CD4-positive, alpha-beta T cell (primary cell): ENCODE measurements at places on chromosomes 16 and 17.

GRCh38 chr17:77479372-77480198 is 338.8 kb downstream of the SEC14L1 start:
- no peak for DNase-seq

GRCh38 chr17:6177941-6178694 is 107.9 kb downstream of the WSCD1 start:
- peak; percentile 2 for DNase-seq

DNA sequence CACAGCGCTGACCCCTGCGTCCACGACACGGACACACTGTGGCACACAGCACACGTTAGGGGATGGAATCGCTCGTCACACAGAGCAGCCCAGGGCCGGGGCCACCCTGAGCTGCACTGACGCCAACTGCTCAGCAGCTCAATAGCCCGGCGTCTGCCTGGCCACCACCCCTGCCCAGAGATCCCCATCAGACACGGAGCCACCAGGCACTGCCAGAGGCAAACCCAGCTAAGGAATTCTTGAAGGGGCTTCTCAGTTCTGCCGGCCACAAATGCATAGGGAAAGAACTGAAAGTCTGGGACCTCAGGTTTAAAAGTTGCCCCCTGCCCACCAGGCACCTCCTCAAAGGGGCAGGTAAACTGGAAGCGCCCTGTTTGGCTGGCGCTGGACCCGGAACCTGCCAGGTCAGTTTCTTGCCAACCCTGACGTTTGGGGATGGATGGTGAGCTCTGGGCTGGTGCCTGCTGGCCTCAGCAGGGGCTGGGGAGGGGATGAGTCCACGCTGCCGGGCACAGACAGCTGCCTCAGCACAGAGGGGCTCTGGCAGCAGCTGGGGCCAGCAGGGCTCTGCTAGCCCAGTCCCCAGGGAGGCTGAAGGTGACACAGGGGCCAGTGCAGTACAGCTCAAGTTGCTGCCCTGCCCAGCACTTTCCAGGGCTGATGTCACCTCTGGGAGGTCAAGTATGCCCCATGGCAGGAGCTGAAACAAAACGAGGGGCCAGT is 33.2 kb downstream of the TIMM22 start:
- no peak for DNase-seq

- DNase-seq = no peak
Measured at GRCh38 chr17:9009737-9010136, 11.6 kb upstream of the NTN1 start.

DNA sequence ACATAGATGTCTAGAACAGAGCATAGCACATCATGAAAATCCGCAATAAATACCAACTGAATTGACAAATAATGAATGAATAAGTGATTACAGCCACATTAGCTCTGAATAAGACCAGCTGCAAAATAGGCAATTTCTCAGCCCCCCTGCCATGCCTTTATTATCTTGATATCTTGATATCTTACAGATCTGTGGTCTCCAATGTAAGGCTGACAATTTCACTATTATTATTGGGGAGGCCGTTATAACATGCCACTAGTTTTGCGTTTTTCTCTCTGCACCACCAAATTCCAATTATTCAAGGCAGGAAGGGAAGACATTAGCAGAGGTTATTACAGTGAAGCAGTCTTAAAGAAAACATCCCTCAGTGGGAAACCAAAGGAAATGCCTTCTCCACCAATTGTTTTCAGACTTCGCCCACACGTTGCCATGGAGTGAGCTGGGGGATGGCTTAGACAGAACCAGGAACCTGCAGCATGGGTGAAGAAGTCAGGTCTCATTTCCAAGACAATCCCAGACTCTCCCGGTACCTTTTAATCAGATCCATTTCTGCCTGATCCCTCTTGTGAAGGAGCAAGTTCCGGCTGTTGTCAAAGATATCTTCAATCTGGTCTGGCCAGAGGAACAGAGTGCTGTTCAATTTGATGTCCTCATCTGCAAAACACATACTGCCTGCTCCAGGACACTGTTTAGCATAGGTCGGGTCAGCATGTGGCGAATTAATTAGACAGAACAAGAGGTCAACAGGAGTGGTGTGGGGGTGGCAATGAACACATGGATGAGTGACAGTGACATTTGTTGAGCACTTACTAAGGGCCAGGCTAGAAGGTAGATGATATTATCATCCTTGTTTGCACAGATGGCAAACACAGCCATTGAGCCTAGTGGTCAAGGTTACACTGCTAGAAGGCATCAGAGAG is 46.4 kb downstream of the DNAH3 start:
- no peak for DNase-seq

GRCh38 chr17:3695129-3695722 is 729 bp downstream of the P2RX5 start:
- no peak for DNase-seq

GRCh38 chr17:43671031-43671692 is 9.4 kb upstream of the MEOX1 start:
- no peak for DNase-seq

DNA sequence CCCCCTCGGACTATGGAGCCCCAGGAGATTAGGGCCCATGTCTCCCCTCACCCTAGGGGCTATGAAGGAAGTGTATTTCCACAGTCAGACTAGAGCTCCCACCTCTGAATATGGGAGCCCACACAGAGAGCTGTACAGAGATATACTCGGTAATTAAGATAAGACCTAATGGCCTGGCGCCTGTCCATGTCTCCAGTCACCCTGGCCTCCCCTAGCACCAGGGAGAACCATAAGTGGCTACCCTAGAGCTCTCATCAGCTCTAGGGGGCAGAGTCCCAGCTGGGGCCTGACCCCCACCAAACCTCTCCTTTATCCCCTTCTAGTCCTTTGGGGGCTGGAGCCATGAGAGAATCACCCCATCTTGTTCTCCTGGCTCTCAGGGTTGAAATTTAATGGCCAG is 2.4 kb downstream of the TMEM101 start:
- DNase-seq = no peak

DNA sequence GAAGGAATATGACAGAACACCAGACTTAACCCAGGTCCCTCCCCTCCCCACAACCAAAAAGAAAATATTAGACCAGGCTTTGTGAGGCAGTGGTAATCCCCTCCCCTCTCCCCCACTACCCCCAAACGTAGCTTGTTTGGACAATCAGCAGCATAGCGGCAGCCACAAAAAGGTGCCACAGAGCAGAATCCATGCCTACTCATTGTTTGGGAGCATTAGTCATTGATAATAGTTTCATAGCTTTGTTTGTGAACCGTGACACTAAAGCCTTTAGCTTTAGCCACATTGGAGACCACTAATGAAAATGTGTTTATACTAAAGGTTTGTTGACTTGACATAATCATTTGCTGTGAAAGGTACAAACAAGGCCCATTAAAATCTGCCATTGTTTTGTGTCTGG is 65.1 kb downstream of the NUP93 start:
- no peak for DNase-seq

DNA sequence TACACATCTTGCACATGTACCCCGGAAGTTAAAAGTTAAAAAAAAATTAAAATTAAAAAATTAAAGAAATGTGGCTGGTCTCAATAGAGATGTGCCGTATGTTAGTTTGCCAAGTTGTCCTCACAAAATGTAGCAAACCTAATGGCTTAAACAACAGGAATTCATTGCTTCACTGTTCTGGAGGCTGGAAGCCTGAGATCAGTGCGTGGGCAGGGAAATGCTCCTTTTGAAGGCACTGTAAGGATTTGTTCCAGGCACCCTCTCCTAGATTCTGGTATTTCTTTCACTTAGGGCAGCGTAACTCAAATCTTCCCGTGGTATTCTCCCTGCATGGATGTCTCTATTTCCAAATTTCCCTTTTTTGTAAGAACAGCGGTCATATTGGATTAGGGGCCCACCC is 32.7 kb upstream of the MON1B start:
- no peak for DNase-seq

DNA sequence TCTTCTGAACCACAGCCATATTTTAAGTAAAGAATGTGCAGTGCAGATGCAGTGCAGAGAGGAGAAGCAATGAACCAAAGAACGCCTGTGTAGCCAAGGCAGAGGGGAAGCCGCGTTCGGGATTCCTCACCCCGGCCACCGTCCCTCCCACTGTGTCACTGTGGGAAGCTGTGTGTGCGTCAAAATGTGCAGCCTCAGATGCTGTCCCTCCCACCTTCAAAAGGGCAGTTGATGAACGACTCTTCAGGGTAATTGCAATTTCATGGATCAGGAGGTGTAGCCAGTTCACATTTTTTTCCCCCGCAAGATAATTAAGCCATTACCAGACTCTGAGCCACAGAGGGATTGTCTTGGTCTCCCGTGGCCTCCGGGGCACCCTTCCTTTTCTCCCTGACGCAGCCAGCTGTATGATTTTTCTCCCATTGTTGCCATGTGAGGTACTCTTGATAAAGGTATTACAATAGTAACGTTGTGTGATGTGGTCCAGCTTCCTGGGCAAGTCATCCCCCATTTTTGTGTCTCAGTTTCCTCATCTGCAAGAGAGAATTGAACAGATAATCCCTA is 190.0 kb downstream of the FOXL1 start:
- DNase-seq = no peak

- no peak for DNase-seq
Measured at GRCh38 chr17:19958023-19958422, 19.6 kb downstream of the AKAP10 start.

GRCh38 chr17:66582373-66583111 is 252.4 kb upstream of the CACNG5 start:
- DNase-seq = no peak

DNA sequence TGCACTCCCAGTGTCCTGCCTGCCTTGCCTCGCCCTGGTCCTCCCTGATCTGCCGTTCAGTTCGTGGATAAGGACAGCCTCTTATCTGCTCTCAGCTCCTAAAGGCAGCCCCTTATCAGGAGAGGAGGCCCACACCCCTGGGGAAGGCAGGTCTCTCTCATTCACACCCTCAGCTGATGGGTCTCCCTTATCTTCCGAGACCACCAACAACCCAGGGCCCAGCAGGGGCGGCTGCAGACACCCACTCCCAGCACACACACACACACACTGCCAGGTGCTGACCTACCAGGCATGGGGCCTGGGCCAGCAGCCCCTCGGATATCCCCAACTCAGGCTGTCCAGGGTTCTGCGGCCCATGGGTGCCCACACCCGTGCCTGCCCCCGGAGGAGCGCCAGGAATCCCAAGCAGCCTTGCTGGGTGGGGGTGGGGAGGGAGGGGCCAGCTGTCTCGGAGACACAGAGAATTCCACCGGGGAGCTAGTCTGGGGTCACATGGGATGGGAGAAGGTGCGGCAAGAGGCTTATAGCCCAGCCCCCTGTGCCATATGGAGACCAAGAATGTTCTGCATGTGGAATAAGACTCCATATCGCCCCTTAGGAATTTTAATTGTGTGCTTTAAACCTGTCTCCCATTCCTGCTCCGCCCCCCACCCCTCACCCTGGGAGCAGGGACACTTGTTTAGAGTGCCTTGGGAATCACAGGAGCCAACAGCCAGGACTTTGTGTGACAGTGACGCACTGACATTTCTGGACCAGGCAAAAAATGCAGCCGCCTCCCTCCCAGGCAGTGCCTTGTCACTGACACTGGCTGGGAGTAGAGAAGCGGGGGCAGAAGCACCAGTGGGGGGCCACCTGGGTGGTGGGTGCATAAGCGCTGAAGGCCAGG is 41.9 kb upstream of the EMP2 start:
- DNase-seq = no peak

DNA sequence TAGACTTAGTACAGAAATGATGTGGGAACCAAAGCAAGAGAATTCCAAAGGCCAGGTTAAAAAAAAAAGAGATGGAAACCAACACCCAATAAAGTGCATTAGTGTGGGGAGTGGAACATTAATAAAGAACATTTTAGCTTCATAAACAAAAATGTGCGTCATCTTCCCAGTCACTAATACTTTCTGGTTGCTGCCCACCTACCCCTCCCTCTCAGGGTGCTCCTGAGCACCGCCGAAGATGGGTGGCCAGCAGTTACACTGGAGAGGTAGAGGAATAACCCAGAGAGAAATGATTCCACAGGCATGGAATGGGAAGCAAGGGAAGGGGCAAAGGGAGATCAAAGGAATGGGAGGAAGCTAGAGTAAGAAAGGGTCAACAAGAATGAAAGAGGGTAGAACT is 6.0 kb upstream of the CHD3 start:
- DNase-seq = no peak

DNA sequence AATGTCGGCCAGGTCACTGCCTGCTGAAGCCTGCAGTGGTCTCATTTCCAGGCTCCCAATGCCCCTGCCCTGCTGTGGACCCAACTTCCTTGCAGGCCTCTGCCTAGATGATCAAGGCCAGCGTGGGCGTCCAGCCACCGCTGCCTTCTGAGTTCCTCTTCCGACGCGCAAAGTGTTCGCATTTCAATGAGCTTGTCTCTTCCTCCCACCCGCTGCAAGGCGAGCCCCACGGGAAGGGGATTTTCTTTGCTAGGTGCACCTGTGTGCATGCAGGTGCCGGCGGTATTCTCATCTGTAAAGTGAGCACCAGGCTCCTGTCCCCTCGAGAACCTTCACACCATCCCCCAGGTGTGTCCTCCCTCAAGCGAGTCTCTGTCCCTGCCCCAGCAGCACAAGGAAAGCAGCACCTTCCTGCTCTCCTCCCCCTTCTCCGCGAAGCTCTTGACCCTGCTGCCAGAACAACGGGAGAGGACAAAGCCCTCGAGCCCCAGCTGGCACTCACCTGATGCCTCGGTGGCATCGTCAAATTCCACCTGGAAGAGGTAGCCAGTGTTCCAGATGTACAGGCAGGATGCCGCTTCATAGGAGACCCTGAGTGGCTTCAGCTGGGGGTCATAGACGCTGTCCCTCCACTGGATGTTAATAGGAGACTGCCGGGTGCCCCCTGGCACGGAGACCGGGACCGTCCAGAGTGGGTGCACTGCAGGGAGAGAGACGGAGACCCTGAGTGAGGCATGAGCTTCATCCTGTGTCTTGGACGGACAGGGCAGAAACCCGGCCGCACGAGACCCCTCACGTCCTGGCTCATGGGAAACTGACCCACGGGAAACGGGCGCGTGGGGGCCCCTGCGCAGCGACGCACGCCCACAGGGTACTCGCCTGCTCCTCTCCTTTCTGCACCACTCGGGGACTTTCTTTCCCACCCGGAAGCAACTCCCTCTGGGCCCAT is 9.8 kb downstream of the CA5A start:
- no peak for DNase-seq

- no peak for DNase-seq
Measured at GRCh38 chr16:8673611-8674412, 605 bp upstream of the ABAT start.

GRCh38 chr17:82334622-82335394 is 1.2 kb upstream of the SECTM1 start:
- no peak for DNase-seq

DNA sequence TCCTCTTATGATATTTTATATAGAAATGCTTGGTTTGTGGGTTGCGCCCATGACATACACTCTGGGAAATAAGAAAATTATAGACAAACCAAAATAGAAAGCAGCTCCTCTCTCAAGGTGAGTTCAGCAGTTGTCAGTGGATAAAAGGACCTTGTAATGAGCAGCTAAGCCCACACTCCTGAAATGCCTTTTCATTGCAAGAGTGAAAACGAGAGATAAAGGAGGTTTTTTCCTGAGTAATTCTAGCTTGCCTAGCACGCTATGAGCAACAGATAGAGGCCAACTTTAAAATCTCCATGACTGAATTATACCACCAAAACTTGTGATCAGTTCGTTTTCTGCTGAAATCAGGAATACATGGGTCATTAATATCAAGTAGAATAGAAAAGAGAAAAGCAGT is 261.8 kb upstream of the CACNG5 start:
- no peak for DNase-seq
